ENCODE measurements at places on chromosomes 4 and X.

DNA sequence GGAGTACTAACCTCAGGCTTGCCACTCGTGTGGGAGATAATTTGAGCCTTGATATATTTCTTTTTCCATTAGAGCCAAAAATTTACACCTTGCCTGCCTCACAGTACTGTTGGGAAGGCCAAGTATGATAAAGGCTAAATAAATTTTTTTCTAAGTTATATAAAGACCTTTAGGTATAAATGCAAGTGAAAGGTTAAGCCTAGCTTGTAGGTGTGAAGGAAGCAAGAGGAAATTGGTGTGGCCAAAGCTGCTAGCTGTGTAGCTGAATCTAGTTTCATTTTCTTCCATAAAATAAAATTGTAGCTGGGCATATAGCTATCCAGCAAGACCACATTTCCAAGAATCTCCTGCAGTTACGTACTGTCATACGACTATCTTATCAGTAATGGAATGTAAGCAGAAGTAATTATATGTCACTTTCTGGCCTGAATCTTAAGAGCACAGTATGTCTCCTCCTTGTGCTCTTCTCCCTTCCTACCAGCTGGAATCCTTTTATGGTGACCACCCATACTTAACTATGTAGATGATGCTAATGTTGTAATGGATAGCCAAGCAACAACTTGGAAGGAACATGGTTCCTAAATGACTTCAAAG is 14.3 kb upstream of the GABRE start:
- DNase-seq = no peak

DNA sequence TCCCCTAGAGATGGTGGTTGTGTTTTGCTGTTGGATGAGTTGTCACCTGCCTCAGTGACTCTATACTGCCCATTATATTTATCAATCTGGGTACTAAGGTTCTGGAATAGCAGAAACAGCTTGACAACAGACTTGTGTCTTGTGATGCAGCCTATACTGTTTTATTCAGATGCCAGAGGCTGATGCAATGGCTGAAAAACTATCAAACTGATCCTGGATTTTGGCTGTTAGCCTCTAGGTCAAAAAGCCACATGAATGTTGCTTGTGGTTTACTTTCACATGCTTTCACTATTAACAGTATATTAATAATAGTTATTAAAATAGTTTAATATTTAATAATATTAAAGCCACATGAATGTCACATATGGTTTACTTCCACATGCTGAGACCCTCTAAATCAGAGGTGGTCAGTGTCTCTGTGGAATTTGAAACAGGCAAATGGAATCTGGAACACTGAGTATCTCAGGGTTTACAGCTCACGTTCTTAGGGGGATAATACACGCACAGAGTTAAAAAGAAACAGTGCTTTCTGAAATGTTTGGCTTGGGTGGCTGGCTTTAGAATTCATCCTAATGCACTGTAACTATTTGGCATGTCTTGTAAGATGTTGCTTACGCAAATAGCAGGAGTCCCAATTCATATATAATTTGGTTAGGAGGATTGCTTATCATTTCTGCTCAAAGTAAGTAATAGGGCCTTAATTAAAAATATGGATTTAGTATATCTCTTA is 82.5 kb upstream of the LCORL start:
- no peak for DNase-seq

DNA sequence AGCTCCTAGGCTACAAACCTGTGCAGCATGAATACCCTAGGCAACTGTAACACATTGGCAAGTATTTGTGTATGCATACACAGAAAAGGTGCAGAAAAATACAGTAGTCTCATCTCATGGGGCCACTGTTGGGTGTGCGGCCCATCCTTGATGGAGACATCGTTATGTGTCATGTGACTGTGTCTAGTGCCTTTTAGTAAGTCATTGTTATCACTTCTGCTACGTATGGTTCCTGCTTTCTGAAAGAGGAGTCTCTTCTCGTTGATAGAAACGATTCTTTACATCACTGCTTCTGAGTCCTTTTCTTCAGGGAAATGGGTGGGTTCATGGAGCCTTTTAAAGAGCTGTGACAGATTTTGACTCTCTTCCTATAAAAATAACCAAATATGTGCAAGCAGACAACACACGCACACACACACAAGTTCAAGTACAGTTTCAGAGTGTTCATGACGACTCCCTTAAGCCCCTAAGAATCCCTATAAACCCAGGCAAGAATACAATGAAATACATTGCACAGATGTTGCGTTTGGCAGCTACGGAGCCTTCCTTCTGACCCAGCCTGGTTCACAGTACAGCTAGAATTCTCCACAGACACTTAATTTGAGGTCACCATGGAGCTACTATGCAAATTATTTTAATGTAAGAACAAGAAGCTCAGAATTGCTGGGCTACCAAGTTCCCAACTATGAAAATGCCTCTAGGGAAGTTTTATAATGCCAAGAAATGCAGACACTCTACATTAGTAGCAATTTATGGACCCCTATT is 10.2 kb upstream of the STK32B start:
- no peak for DNase-seq

GRCh38 chr4:24690436-24690835 is 104.9 kb upstream of the SOD3 start:
- no peak for DNase-seq

GRCh38 chr4:106629268-106629625 is 260.7 kb upstream of the GIMD1 start:
- no peak for DNase-seq

Measured in GM20000 (cell line).